ENCODE measurements at places on chromosomes 3 and 15.

DNA sequence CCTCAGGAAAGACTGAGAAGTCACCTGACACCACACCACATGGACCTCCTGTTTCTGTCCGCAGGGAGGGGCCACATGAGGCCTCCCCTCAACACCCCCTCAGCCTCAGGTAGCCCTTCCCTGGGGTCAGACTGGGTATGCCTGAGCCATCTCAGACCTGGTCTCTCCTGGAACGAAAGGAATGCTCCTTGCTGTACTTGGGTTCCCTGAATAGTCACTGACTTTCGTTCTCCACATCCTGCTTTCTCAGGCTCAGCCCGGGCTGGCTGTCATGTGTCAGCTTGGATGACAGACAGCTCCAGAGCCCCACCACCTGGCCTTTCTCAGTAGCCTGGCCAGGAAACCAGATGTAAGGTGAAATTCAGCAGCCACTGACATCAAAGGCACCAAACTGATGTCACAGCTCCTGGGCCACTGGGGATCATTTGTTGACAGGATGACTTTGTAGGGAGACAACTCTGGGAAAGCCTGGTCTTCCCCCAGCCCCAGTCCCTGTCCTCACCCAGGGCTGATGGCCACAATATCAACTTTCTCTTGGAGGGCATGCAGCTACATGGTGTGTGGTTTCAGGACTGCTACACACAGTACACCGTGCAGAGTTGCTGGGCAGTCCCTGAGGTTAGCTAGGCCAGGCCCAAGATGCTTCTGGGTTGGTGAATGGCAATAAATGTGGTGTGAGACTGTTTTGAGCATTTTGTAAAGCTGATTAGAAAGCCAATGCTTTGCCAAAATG lies 141.4 kb upstream of the MRPS22 start:
- no peak for DNase-seq

DNA sequence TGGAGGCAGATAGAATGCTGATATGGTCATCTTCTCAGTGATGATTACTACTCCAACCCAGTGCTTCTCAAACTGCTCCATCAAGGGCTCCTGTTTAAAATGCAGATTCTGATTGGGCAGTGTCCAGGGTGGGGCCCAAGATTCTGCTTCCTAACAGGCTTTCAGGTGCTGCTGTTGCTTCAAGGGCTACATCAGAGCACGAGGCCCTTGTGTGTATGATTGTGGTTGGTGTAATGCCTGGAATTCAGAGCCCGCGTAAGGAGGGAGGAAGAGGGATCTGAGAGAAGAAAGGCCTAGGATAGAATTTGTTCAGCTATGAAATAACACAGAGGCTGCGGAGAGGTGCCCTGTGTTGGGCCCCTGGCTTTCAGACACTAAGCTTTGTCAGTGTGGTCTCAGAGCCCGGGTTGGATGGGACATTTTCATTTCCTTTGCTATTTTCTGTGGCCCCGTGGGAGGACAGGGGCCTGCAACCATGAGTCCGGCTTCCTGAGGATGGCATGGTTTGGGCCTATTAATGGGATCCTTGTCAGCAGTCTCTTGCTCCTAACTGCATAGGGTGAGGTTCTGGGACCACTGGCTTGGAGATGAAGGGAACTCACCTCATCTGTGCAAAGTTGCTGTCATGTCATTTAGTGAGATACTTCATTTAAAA lies 53.0 kb downstream of the ATP1B3 start:
- DNase-seq, result no peak

DNA sequence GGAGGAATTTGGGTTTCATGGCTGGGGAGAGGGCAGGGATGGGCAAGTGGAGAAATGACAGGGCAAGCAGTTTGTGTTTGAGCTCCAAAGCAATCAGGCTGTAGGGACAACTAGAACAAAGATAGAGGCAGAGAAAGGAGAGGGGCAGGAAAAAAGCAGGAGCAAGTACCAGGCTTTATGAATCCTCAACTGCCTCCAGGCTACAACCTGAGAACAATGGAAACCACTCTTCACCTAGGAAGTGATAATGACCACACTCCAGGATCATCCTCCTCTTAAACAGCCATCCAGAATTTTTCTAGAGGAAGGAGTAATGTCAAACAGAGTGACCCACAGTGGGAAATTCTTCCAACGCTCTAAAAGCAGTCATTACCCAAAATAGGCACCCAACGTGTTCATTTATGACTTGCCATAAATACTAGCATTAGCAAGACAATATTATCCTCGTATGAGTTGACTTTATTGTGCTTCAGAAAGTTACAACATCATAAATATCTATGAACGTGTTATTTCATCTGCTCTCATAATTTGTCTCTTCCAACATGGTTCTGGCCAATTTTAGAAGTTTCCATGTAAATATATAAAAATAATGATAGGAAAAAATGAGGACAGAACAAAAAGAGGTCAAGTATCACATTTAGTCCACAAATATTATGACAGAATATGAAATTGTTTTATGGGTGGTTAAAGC lies 50.5 kb downstream of the TNFAIP8L3 start:
- no peak for DNase-seq

- no peak for DNase-seq
Measured at GRCh38 chr15:70253461-70254156, 155.9 kb upstream of the TLE3 start.

GRCh38 chr3:59812237-59813147 lies 762.7 kb upstream of the CFAP20DC start:
- DNase-seq, result no peak

GRCh38 chr15:63870043-63870394 lies 36.3 kb upstream of the HERC1 start:
- no peak for DNase-seq

DNA sequence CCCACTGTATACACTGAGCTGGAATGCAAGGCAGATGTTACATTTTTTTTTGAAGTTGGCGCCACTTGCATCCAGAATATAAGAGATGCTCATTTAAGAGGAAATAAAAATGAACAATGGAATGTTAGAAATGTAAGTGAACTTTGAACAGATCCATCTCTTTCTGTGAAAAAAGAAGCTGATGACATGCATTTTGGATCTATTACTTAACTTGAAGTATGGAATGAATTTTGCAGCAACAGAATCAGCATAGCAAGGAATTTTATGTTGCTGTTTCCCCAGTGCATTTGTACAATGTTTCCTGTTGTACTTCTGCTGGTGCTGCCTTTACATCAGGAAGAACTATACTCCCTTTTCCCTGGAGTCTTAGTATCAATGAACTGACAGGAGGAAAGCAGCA lies 178.2 kb downstream of the LSAMP start:
- DNase-seq, result no peak

DNA sequence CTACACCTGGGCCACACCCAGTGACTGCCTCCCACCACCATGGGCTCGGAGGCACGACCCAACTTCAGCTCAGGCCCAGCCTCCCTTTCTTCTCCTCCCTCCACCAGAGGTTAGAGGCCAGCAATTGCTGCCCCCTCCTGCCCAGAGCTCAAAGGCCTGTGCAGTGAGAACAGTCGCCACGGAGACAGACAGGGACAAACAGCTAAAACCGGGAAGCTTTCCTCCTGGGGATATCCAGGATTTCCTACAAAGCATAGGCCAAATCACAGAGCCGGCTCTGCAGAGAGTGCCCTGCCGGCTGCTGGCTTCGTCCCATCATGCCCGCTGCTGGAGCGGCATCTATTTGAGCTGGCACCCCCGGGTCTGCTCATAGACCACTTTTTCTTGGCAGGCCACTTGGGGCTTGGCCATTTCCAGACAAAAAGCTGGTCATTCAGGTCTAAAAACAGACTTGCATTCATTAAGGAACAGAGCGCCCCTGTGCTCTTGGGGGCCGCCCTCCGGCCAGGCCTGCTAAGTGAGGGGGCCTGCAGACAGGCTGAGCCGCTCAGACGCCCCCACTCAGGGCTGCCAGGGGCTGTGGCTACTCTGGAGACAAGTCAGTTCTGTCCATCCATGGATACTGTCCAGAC lies 17.5 kb downstream of the GRAMD2A start:
- DNase-seq, result no peak

GRCh38 chr15:29055876-29056275 lies 170.1 kb downstream of the APBA2 start:
- DNase-seq, result no peak

DNA sequence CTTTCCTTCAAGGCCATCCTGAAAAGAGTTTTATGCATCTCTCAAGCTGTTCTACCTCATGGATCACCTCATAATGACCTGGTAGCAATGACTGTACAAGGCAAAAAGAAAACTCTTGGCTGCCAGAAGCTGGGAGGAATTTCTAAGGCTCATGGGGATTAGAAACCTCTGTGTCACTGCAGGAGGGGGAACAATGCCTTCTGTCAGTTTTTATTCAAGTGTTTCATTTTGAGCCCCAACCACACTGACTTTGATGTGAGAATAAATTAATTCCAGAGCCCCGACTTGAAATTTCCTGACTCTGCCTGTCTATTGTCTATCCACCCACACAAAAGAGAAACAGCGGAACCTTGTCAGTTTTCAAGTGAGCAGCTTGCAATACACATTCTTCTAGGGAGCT lies 58.7 kb upstream of the MRPL3 start:
- no peak for DNase-seq

DNA sequence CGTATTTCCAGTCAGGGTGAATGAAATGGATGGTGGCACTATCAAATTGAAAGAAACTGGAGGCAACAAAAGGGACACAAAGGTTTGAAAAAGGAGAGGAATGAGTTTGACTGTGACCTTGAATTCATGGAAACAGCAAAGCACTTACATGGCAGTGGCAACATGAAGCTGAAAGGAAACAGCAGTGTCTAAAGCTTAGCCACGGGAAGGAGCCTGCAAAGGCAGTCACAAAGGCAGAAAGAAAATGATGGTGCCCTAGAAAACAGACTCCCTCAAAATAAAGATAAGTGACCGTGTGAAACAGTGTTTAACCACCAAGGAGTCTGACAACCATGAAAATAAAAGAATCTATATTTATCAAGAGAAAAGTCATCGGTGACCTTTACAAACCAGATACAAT lies 51.2 kb downstream of the SLTM start:
- DNase-seq, result no peak

DNA sequence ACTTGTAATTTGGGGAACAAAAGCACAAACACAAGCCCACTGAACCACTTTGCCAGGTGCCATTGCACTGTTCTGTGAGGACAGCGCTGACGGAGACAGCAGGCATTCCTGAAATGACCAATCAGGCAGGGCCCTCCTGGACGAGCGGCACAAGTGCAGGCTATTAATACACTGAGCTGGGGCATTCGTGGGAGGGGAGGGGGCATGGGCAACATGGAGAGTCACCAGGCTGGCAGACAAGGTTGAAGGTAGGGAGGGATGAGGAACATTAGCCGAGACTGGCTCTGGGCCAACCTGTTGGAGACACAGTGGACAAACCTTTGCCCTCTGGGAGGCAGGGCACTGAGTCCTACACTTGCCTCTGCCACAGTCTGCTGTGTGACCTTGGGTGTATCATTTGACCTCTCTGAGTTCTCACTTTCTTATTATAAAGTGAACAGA lies 45.6 kb downstream of the NOX5 start:
- DNase-seq, result no peak

GRCh38 chr15:35674873-35675781 lies 129.2 kb upstream of the DPH6 start:
- DNase-seq, result peak; percentile 4

- no peak for DNase-seq
Measured at GRCh38 chr15:89307791-89308190, 26.8 kb downstream of the POLG start.

GRCh38 chr15:68335251-68335650 lies 57.7 kb downstream of the FEM1B start:
- DNase-seq, result no peak

DNA sequence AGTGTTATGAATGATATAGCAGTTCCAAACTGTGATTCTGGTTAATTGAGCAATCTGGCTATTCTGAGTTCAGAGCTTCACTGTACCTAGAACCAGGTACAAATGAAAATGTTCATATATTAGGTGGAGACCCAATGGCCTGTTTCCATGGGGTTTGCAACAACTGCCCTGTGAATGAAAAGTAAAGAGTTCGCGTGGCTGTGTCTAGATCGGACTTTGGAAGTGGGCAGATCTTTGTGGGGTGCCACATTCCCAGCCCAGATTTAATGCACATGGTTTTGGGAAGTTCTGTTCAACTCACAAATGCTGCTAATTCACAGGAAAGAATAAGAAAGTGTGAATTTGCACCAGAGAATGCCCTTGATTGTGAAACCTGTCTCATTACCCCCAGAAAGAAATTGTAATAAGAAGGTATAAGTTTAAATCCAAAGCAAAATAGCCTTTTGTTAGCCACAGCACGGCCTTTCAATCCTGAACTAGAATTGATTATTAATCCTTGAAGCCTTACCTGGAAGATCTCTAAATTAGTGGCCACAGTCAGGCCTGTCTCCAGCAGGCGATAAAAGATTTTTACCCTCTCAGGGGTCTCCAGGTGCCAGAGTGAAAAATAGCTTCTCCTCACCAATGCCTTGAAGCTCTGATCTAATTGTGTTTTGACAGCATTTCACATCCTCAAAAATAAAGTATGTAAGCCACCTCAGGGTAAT lies 22.6 kb downstream of the WHAMM start:
- no peak for DNase-seq

- DNase-seq, result no peak
Measured at GRCh38 chr3:58494107-58494506, 2.2 kb downstream of the KCTD6 start.

- DNase-seq, result no peak
Measured at GRCh38 chr15:63870487-63871209, 36.9 kb upstream of the HERC1 start.

Measured in hematopoietic multipotent progenitor cell treated with erythropoietin and hydrocortisone succinate and interleukin-3 and kit ligand, for 15 days (in vitro differentiated cells).